ENCODE measurements at places on chromosomes 6 and 20.

DNA sequence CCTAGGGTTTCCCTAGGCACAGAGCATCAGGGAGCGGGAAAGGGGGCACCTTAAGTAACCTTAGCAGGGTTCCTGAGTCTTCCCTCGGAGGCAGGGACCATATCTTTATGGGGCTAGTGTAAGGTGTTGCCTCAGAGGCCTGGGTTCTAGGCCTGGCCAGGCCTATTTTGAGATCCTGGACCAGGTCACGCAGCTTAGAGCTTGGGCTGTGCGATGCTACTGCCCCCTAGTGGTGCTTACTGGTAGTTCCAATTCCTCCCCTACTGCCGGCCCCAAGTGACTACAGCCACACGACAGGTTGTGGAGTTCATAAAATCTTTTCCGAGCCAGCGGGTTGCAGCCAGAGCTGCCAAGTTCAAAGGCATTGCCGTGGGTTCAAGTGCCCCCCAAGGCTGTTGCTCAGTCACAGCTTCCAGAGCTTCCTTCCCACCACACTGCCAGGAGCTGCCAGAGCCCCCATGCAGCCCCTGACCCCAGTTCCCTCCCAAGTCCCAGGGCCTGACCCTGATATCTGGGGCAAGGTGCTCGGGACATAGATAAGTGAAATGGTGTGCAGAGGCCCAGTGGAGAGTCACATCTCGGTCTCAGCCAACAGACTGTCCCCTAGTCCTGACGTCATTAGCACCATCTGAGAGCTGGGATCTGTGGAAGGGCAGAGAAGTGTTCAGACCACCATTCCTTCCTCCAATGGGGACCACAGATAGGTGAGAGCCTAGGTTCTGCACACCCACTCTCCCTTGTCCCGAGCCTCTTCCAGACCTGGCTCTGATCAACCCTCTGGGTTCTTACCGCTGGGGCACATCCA is 3.3 kb downstream of the LRRC73 start:
- peak; percentile 83 for DNase-seq

GRCh38 chr20:51811042-51811355 is 8.7 kb upstream of the SALL4 start:
- DNase-seq: no peak

DNA sequence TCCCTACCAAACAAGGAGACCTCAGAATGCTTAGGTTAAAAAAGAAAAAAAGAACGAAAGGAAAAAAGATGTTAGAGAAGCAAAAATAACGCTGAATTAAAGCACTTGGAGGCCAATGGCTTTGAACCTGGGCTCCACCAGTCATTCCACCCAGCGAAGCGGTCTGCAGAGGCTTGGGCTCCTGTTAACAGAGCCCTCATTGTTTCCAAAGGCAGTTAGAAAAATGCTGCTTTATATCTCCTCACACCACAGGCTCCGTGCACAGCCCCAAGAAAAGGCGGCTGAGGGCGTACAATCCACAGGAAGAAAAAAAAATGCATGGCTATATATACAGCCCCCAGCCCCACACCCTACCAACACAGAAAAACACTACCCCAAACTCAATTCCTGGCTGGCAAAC is 255.9 kb downstream of the FOXC1 start:
- no peak for DNase-seq

DNA sequence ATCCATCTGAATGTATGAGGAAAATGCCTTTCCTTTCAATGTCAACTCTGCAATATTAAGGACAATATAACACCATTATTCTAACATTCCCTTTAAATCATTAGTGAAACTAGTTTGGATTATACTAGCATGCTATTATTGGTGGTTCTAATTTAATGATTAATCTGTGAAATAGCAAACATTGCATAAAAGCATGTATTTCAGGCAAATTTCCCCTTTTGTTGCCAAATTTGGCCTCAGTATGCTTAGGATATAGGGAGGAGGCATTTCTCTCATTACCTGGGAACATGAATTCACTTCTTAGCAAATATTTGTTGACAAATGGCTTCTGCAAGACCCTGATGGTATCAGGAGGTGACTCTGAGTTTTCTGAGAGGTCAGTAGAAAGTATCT is 1.6 kb downstream of the TPMT start:
- no peak for DNase-seq

DNA sequence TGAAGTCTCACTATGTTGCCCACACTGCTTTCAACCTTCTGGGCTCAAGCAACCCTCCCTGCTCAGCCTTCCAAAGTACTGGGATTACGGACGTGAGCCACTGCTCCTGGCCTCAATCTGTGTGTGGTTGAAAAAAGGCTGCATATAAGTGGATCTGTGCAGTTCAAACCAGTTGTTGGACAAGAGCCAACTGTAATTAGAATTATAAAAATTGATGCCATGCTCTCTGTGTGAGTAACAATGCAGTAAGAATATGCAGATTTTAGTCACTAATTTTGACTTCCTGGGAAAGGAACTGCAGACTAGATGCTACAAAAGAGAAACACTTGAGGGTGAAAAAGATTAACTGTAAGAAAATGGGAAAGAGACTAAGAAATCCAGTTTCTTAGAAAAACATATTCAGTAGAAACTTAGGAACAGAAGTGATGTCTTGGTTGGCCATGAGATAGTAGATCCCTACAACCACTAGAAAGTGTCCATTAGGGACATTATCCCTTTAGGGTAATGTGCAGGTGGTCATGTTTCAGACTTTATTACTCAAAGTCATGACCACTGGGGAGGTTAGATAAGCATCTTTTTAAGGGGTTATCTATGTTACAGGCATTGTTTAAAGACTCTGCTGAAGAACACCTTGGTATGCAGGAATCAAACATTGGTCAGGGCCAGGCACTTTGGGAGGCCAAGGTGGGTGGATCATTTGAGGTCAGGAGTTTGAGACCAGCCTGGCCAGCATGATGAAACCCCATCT is 26.3 kb downstream of the ITCH start:
- no peak for DNase-seq

DNA sequence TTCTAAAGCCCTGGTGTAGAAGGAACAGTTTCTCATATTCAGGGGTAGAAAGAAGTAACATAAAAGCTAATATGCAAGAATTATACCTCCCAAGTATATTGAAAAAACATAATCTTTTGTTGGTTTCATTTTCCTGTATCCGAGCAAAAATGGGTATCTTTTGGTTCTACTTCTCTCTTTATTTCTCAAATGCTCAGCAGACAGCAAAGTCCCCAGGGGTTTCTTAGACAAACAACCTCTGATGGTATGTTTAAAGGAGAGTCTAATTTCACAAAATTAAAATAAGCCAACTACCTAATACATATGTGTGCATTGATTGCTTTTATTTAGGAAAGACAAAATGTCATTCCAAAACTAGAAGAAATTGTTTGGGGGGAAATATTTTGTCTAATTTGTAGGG is 131.0 kb downstream of the TSHZ2 start:
- no peak for DNase-seq

- DNase-seq: no peak
These were observed 311.7 kb upstream of the PLCB4 start for GRCh38 chr20:8757146-8757545.

GRCh38 chr6:35149891-35150566 is 8.9 kb upstream of the TCP11 start:
- no peak for DNase-seq

- DNase-seq: no peak
These were observed 7.7 kb upstream of the PTGIS start for GRCh38 chr20:49575551-49576060.

GRCh38 chr20:25989196-25989595 is 292.5 kb upstream of the ZNF337 start:
- DNase-seq: no peak

GRCh38 chr6:1589208-1589607 is 20.5 kb upstream of the FOXC1 start:
- DNase-seq: no peak

- no peak for DNase-seq
These were observed 78.4 kb upstream of the MLN start for GRCh38 chr6:33882154-33882553.

GRCh38 chr6:39811835-39812345 is 19.7 kb downstream of the DAAM2 start:
- no peak for DNase-seq

- DNase-seq: no peak
These were observed 118.7 kb downstream of the BMP2 start for GRCh38 chr20:6886065-6886729.

DNA sequence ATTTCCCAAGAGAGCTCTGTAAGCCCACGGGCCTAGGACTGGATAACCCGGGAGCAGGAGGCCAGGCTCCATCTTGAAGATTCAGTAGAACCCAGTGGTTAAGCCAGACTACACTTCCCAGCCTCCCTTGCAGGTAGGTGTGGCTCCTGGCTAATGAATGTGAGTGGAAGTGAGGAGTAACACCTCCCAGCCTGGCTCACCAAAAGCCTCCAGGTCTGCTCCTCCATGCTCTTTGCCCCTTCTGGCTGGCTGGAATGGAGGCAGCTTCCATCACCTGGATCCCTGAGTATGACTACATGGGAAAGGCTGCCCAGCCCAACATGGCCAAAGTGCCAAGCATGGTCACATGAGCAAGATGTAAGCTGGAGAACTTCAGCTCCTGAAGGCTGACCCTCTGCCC is 9.7 kb downstream of the LRRN4 start:
- DNase-seq: peak; percentile 10

DNA sequence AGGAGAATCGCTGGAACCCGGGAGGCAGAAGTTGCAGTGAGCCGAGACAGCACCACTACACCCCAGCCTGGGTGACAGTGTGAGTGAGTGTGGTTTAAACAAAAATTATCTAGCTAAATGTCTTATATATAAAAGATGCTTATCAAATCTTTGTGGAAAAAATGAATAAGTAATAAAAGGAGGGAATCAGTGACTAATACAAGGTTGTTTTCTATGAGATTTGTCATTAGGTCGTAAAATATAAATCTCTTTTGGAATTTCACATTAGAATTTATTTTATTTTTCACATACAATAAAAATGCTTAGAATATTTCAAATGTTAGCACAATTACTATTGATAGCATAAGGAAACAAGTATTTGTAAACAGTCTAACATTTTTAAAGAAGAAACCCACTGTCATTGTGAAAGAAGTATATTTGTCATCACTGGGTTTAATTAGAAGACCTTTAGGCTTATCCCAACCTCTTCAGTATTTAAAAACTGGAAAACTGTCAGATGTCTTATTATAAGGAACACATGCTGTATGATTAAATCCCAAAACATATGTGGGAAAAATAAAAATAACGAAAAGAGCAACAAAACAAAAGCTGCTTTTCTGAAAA is 47.1 kb downstream of the ASCC3 start:
- DNase-seq: no peak

DNA sequence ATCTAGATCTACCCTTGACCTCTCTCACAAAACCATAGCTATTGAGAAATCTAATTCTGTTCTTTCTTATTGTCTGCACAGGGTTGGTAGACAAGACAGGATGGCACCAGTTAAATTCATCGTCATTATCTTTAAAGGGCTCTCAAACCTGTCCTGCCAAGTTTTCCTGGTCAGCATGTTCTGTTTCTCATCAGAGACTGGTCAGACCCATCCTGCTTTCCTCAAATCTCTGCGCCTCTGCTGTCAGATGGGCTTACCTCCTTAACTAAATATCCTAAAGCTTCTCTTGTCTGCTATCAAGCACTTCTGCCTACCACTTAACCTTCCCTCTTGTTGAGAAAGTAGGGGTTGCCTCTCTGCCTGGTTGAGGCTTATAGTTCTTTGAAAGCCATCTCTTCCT is 125.2 kb downstream of the MYO6 start:
- DNase-seq: no peak

- no peak for DNase-seq
These were observed 122.8 kb upstream of the HSF2 start for GRCh38 chr6:122276637-122277036.

- no peak for DNase-seq
These were observed 23.7 kb downstream of the RIOK1 start for GRCh38 chr6:7413151-7413823.

DNA sequence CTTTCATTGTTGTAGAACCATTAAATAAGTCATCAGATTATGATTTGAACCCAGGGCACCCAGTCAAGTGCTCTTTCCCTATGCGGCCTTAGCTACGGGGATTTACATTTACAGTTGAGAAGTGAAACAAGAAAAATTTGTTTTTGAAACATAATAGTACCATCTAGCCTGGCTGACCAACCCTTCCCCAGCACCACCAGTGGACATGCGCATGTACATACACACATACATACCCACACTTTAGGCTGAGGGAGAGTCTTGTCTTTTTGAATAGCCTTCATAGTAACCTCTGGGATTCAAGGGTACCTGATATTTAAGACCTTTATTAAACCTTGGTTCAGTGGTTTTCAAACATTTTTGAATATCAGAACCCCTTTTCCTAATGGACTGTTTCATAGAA is 33.8 kb downstream of the SCAND1 start:
- no peak for DNase-seq

- DNase-seq: no peak
These were observed 17.5 kb downstream of the C20orf173 start for GRCh38 chr20:35511814-35512420.

GRCh38 chr20:58436868-58437645 is 48.0 kb downstream of the VAPB start:
- DNase-seq: no peak

GRCh38 chr20:56826306-56826704 is 197.2 kb downstream of the TFAP2C start:
- DNase-seq: no peak

GRCh38 chr6:160036331-160036695 is 67.4 kb downstream of the IGF2R start:
- DNase-seq: no peak

DNA sequence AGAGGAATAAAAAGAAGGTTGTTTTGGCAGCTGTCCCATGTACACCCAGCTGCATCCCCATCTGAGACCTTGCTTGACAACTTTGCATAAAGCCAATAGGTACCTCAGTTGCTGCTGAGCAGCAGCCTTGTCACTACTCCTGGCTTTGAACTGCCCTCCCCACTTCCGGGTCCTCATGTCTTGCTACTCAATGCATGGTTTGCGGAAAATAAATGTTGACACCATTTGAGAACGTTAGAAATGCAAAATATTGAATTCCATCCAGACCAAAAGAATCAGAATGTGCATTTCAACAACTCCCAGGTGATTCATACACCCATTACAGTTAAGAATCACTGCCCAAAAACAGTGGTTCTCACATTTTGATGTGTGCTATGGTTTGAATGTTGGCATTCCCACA is 32.9 kb downstream of the GPX5 start:
- DNase-seq: no peak

DNA sequence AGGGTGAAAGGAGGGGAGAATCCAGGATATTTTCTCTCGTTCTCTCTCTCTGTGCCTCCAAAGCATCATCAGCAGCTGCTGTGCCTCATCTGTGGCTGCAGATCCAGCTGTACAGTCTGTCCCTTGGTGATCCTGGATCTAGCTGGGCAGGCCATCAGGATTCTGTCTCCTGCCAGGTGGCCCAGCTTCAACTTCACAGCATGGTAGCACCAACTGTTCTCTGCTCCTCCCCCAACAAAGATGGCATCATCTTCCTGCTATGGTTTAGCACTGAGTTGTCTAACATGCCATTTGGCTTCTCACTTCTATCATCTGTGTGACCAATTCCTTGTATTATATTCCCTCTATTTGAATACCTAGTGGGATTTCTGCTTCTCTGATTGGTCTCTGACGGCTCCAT is 28.6 kb upstream of the ARFGEF2 start:
- no peak for DNase-seq

GRCh38 chr6:71228461-71229041 is 60.1 kb upstream of the OGFRL1 start:
- no peak for DNase-seq

- DNase-seq: no peak
These were observed 559.3 kb upstream of the IRAK1BP1 start for GRCh38 chr6:78308025-78308424.

All from activated CD4-positive, alpha-beta T cell treated with anti-CD3 and anti-CD28 coated beads, Interleukin-10, Interleukin-2, amounts not matched to agents 100 ng/mL and 50 ng/mL, durations not matched to agents 16 hours and 8 hours (primary cell).